ENCODE measurements at places on chromosomes 2 and 18.

- no peak for DNase-seq
Observed at GRCh38 chr2:132438691-132439090, 22.1 kb downstream of the GPR39 start.

- DNase-seq = no peak
Observed at GRCh38 chr2:206245265-206245672, 29.2 kb upstream of the ZDBF2 start.

DNA sequence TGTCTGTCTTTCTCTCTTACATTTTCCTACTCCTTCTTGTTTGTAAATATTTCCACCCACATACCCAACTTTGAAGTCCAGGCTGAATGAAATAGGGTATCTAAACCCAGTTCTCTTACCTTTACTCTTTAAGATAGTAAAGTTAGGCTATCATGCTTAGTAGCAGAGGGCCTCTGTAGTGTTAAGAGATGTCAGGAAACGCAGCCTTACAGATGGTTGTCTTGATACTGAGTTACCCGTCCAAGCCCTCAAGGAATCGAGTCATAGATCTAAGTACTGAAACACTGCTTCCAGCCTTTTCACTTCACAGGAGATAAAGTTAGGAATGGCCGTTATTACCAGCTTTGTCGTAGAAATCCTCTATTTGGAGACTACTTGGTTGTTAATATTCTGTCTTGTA lies 24.3 kb downstream of the MRPS9 start:
- DNase-seq = no peak

DNA sequence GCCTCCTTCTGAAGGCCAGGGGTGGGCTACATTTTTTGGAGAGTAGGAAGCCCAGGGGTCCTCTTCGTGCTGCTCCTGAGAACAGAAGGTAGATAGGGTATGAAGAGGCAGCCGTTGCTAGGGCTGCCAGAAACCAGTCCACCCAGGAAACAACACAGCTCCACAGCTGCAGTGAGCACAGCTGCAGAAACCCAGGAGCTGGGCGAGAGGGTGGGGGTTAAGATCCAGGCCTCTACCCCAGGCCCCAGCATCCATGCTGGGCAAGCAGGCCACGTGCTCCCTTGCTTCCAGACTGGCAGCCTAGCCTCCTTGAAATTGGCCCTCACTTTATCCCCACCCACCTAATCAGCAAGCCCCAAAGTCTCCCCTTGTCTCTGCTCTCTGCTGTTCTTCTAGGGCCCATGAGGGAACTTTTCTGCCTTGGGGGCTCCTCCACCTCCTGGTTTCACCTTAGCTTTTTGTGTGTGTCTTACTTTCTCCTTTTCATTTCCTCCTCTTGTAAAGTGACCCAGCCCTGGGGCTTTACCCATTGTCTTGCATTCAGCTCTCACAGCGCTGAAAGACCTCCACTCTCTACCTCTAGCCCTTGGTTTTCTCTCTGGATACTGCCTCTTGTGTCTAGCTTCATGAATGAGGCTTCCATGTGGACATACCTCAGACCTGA lies 30.7 kb downstream of the STON1 start:
- DNase-seq = no peak

DNA sequence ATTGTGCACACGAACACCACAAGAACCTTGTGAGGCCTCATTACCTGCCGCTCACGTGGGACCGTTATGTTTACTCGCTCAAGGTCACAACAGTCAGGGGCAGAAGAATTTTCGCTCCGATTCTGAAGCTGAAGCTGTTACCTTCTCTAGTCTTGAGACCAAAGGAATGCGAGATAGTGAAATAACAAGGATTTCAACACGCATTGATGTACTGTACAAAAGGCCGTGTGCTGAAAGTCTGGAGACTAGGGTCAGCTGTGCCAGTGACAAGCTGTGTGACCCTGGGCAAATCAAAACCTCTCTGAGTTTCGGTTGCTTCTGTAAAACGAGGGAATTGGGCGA lies 583 bp downstream of the NEMP2 start:
- no peak for DNase-seq
